ENCODE measurements at places on chromosomes 6 and 20.

GRCh38 chr20:25195962-25196785 lies 662 bp downstream of the ENTPD6 start:
- DNase-seq: no peak

GRCh38 chr20:36396847-36397630 lies 90.9 kb downstream of the DLGAP4 start:
- DNase-seq: no peak

GRCh38 chr6:105301072-105301503 lies 101.8 kb downstream of the PREP start:
- no peak for DNase-seq

GRCh38 chr6:68144667-68145066 lies 490.4 kb upstream of the ADGRB3 start:
- DNase-seq: no peak

DNA sequence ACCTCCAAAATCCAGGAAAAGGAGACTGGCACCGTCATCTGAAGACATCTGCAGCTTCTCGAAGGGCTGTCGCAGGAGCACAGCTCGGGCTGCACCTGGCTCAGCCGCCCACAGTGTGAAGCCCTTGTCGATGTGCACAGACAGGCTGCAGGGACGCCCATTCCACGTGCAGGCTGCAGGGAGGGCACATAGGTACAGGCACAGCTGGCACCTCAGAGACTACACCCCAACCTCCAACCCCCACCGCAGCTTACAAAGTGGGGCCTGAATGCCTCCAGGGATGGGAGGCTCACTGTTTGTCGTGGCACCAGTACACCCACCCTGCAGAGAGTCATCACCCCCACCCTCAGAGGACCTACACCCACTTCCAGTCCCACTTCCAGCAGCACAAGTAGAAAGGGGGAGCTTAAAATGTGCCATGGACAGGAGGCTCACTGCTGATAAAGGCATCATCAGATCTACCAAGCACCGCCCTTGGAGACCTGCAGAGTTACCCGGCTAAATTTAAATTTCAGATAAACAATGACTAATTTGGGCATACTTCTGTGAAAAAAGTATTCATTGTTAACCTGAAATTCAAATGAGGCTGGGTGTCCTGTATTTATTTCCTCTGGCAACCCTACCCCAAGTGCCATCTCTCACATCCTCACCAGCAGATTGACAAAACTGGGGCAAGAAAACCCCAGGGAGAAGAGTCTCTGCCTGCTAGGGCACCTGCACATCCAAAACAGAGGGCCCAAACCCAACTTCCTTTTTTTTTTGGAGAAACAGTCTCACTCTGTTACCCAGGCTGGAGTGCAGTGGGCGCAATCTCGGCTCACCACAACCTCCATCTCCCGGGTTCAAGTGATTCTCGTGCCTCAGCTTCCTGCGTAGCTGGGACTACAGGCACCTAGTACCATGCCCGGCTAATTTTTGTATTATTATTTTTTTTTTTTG lies 7.7 kb upstream of the CDK5RAP1 start:
- DNase-seq: no peak

DNA sequence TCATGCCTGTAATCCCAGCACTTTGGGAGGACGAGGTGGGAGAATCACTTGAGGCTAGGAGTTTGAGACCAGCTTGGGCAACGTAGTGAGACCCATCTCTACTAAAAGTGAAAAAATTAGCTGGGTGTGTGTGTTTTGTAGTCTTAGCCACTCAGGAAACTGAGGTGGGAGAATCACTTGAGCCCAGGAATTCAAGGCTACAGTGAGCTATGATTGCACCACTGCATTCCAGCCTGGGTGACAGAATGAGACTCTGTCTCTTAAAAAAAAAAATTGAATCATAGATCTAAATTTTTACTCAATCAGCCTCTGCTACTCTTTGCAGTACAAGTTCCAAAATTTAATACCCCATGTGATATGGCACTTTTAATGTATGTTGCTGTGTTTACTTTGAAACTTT lies 121.6 kb downstream of the ARMC2 start:
- DNase-seq: no peak

DNA sequence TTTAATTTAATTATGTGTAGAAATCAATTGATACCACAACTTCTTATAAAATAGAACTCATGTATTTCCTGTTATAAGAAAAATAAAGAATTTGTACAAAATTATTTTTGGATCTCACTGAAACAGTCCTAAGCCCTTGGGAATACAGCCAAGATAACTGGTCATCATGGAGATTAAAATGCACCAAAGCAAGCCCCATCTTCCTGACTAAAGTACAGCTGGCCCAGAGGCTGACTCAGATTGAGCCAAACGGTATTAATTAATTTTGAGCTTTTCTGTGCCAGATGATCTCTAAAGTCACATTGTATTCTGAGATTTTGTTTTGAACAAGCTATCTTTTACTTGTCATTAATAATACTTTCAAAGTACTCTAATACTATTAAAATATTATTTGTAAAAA lies 978.5 kb downstream of the TBC1D32 start:
- no peak for DNase-seq

DNA sequence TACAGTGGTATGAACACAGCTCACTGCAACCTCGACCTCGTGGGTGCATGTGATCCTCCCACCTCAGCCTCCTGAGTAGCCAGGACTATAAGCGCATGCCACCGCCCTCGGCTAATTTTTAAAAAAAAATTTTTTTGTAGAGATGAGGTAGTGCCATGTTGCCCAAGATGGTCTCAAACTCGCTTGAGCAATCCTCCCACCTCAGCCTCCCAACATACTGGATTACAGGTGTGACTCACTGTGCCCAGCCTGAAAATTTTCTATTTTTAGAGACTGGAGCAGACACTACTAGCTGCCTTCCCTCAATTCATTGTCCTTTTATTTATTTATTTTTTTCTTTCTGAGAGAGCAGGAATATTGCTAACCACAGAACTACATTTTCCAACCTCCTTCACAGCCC lies 20.3 kb upstream of the GTF3C6 start:
- DNase-seq: no peak

- DNase-seq: no peak
These were observed 931 bp upstream of the MTCL3 start for GRCh38 chr6:127520066-127520465.

GRCh38 chr6:44224029-44224964 lies 902 bp downstream of the SLC29A1 start:
- no peak for DNase-seq

GRCh38 chr6:104750449-104750848 lies 109.3 kb downstream of the HACE1 start:
- DNase-seq: no peak

- peak; percentile 25 for DNase-seq
These were observed 113.2 kb downstream of the VIP start for GRCh38 chr6:152863618-152864326.

DNA sequence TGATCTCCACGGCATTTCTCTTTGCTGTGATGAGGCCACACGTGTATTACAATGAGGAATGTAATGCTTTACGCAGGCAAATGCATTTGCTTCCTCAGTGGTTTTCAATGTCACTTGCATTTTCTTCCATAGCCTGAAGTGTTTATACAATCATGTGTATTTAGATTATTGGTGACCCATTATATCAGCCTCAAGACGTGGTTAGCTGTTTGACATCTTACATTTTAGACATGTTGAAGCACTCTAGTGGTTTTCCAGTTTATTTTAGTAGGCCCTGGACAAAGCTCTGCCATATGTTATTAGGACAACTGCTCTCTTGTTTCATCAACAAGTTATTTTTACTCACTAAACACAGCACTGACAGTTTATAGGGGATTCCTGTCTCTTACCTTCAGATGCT lies 200.4 kb downstream of the UTRN start:
- DNase-seq: no peak

DNA sequence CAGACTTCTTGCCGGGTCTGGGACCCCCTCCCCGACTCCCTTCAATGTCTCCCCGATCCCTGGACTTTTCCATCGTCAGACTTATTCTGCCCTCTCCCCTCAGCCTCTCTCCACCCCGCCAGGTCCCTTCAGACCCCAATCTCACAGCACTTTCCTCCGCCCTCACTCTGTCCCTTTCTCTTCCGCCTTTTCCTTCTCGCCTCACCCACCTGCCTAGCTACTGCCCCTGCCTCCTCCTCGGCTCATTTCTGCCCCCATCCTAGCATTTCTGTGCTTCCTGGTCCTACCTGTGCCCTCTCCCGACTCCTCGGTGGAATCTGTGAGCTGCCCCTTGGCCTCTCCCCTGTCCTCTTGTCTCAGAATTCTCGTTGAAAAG lies 616 bp downstream of the CHMP4B start:
- peak; percentile 8 for DNase-seq

- no peak for DNase-seq
These were observed 34.5 kb upstream of the MRGBP start for GRCh38 chr20:62761759-62762131.

DNA sequence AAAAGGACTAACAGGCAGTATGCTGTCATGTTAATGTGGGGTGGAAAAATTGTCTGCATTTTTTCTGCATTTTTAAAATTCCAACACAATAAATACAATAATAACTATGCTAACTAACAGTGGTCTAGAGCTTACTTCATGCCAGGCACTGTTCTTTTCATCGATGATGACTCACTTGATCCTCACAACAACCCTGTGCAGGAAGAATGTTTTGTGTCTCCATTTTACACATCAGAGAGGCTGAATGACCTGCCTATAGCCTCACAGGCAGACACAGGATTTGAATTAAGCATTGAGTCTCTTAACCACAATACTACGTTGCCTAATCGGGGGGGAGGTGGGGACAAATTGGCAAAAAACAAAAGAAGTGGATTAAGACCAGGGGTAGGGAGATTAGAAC lies 26.9 kb upstream of the FANCE start:
- no peak for DNase-seq

- DNase-seq: no peak
These were observed 4.6 kb upstream of the REV3L start for GRCh38 chr6:111487661-111488060.

All from activated T-cell treated with anti-CD3 and anti-CD28 coated beads for 48 hours (primary cell).